Activated CD8-positive, alpha-beta memory T cell treated with anti-CD3 and anti-CD28 coated beads for 24 hours (primary cell): ENCODE measurements at places on chromosomes 6 and 20.

GRCh38 chr20:40945754-40946450 is 82.7 kb upstream of the TOP1 start:
- no peak for DNase-seq

GRCh38 chr6:134632024-134632423 is 314.1 kb upstream of the SGK1 start:
- no peak for DNase-seq

DNA sequence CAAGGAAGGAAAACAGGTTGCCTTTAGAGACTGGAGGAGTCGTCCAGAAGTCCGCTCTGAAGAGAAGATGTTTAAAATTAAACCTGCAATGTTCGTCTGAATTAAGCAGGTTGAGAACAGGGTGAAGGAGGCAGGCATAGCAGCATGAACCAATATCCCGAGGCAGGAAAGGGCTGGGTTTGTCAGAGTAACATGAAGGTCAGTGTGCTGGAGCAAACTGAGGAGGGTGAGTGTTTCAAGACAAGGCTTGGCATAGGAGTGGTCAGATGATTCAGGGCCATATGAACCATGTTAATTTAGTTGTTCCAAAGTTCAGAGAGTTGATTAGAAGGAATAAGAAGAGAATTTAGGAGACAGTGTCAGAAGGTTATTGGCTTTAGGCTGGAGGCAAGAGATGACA is 93.3 kb downstream of the UTRN start:
- no peak for DNase-seq

- no peak for DNase-seq
Observed at GRCh38 chr6:101936516-101936915, 543.0 kb downstream of the GRIK2 start.

DNA sequence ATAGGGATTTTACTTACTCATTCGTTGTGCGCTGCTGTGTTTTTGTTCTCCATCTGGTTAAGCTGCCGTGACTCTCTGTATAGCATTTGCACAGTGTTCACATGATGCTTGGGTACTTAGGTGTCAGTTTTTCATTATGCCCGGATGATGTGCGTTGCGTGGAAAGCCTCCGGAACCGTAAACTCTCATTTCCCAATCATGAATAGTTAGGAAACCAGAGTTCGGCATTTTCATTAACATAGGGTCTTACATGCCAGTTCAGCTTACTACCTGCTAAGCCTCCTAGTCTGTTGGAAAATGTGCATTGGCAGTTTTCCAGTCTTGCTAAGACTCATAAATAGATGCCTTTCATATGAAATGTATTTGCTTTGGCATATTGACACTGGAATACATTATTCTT is 483.4 kb upstream of the FLRT3 start:
- no peak for DNase-seq

DNA sequence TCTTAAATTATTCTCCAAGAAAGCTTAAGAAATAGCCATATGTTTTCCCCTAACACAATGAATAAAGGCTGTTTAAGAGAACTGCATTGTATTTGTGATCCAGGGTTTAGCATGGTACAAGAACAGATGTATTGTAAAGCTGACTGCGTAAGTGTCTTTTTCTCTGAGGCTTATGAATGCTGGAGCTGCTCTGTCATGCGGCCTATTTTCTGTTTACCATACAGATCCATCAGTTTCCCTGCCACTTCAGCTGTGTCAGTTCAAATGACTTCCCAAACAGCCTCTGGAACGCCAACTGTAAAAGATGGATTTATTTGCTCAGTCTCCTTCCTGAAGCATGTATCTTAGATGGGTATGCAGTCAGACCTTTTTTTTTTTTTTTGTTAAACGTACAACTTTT is 419.3 kb upstream of the HS3ST5 start:
- no peak for DNase-seq

GRCh38 chr20:17849901-17850683 is 118.5 kb downstream of the SNX5 start:
- no peak for DNase-seq

GRCh38 chr6:116136933-116137340 is 11.0 kb upstream of the COL10A1 start:
- DNase-seq: no peak

DNA sequence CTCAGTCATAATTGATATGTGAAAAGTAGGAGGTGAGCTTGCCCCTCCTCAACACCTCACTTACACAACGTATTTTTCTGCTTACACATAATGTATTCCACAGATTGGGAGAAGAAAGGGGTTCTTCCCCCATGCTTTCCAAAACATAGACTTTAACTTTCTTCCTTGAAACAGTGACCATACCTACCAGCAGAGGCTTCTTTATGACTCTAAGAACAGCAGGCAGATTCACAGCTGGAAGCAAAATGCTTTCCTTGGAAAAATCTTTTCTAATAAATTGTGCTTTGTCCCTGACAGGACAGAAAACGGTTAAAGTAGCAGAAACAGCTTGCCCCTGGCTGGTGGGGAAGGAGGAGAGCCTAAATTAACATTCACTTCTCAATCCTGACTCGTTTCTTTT is 629.1 kb upstream of the IMPG1 start:
- no peak for DNase-seq

DNA sequence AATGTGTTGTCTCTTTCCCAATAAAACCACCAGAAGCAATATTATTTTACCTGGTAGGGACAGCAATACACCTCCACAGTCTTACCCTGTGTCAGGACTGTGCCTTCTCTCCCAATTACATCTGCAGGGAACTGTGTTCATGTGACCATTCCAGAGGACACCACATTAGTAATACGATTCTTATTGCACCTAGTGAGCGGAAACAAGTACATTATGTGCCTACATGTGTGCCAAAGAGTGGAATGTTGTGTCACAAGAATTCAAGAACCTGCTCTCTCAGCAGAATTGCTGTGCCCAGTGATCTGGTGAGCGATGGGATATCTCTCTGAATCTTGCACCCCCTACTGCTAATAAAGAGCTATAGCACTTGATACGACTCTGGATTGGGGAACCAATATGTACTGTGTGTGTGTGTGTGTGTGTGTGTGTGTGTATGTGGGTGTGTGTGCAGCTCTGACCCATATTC is 57.4 kb upstream of the FOXC1 start:
- DNase-seq: no peak

DNA sequence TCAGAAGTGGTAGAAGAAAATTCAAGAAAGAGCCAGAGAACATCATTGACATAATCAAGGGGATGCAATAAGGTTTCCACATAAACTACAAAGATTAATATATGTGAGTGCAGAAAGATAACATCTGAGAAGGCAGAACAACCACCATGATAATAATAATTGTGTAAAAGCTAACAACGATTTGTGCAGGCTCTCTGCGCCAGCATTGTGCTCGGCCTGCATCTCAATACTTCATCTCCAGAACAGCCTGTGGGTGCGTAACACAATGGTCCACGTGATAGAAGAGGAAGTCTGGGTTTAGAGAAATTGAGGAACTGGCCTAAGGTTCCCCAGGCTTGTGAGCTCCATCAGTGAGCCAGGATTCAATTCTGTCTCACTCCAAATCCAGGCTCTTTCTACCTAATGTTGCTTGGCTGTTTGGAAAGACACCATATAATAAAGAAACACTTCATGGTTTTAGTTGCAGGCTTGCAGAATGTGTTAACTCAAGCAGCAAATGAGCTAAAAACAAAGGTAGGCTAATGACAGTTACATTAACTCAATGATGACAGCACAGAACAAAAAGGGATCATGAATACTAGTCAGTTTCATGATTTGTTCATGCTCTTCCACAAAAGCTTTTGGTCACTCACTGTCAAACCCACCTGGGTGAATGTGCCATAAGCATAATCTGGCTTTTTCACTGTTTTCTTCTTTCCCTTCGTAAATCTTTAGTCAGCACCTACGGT is 71.2 kb downstream of the LY86 start:
- DNase-seq: no peak
